Fibroblast of skin of right biceps (primary cell): ENCODE measurements at places on chromosomes 2 and 18.

DNA sequence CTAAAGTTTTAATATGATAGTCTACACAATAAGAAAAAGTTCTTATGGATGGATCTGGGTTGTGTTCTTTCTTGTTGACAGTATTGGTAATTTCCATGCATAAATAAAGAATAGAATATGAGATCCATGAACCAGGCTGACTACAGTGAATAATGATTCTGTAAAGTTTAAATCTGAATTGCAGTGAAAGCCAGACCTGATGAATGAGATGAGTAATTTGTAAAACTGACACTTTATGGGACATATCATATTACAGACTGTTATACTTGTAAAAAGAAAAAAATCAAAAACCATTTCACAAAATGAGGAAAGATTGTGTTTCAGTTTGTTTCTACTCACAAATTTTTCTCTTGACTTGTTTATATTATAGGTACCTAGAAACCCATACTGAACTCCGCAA is 164.9 kb upstream of the SCN7A start:
- DNase-seq, result no peak

- DNase-seq, result no peak
These were observed 243.8 kb downstream of the XIRP2 start for GRCh38 chr2:167132066-167132465.

DNA sequence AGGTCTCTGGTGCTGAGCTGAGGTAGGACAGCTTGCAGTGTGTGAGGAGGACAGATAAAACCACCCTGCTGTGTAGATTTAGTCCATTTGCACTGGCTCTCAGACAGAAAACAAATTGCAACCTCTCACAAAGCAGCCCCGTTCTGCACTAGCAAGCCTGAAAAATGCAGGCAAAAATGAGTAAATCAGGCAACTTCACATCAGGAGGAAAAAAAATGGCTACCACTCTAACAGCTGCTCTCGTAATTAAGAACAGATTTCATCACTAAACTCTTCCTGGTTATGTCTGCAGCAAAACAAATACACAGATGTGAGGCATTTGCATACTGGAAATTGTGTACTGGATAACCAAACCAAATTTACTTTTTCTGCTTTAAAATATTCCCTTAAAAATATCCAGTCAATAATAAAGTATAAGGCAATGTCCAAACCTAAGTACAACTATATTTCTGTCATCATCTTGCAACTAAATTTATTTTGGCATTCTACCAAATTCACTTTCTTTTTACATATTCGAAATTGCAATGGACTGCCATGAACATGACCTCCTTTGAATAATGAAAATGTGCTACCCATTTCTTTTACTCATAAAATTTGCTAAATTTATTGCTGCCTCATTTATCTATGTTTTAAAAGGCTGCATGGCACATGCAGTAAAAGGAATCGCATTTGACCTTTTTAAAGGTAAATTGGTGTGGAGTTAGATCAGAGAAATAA is 157.4 kb downstream of the AFF3 start:
- DNase-seq, result peak; percentile 72

- DNase-seq, result no peak
These were observed 225.1 kb downstream of the SH3RF3 start for GRCh38 chr2:109353806-109354745.

GRCh38 chr18:35155398-35156117 is 85.3 kb upstream of the ZNF397 start:
- DNase-seq, result no peak

DNA sequence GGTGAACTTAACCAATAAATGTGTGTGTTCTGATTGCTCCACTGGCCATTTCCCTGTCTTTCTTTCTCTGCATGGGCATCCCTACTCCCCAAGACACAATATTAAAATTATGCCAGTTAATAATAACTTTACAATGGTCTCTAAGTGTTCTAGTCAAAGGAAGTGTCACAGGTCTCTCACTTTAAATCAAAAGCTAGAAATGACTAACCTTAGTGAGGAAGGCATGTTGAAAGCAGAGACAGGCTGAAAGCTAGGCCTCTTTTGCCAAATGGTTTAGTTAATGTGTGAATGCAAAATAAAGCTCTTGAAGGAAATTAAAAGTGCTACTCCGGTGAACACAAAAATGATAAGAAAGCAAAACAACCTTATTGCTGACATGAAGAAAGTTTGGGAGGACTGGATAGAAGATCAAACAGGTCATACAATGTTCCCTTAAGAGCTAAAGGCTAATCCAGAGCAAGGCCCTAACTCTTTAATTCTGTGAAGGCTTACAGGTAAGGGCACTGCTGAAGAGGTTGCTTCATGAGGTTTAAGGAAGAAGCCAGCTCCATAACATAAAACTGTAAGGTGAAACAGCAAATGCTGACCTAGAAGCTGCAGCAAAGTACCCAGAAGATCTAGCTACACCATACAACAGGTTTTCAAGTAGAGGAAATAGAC is 44.0 kb upstream of the ARHGAP15 start:
- DNase-seq, result no peak

GRCh38 chr18:42064109-42064508 is 109.1 kb downstream of the PIK3C3 start:
- peak; percentile 26 for DNase-seq

DNA sequence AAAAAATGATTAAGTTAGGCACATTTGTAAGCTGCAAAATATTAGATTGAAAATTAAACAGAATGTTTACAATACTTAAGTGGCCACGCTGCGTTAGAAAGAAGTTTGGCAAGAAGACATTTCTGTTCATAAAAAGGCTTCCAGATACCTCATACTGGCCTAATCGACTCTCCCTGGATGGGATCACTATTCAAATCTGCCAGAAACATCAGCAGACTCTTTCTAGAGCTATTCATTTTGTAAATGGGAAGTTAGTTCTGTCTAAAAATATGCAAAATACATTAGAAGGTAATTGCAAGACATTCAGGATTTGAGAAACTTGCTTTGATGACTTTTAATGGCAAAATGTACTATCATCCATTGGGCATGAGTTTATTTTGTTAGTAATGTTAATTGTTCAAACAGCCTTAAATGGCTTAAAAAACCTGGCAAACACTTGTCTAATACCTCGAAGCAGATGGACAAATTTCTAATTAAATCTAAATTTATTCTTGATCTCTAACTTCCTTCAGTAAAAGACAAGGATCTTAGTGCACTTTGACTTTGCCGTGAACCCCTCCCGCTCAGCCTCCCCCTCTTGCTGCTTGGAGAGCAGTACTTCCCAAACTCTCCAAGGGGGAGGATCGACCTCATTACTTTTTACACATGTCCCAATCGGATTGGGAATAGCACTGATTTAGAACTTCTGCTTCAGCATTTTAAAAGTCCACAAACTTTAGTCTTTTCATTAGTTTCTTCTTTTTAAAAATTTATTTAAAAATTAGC is 103.5 kb downstream of the SMIM21 start:
- DNase-seq, result no peak

GRCh38 chr18:24060644-24061043 is 46.1 kb downstream of the TTC39C start:
- DNase-seq, result no peak

- DNase-seq, result no peak
These were observed 102.4 kb downstream of the CABLES1 start for GRCh38 chr18:23237524-23238151.

- DNase-seq, result no peak
These were observed 10.4 kb downstream of the HS6ST1 start for GRCh38 chr2:128308284-128308731.

DNA sequence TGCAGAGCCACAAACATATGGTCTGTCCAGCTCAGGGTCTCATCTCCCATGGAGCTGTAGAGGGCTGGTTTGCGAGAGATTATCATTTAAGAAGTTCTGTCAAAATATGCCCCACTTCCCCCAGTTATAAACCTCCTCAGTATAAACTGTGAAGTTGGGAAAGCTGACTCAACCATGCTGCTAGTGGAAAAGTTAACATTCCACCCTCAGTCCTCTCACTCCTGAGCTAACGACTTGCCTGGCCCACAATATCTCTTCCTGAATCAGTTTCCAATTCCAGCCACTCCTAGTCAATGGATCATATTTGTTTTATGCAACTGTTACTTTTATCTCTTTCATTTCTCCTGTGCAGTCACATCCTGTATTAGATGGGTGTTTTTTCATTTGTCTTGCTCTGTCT is 326.2 kb downstream of the SETBP1 start:
- peak; percentile 60 for DNase-seq

- DNase-seq, result no peak
These were observed 558.1 kb upstream of the ZNF804A start for GRCh38 chr2:184040230-184040629.

DNA sequence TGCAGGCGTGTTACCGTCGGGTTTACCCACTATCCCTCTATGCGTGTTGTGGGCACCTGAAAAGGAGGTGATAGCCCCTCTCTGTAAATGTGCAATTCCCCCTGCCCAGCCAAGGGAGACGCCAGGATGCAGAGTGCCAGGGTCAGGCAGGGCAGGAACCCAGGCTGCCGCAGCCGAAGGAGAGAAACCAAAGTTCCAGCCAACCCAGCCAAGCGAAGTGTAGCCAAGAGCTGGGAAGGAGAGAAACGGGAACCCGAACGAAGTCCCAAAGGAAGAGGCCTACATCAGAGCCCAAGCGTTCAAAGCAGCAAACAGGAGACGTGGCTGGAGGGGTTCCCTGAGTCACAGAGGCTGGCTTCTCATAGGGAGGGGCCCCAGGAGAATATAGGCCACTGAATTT is 24.2 kb upstream of the SPR start:
- no peak for DNase-seq

DNA sequence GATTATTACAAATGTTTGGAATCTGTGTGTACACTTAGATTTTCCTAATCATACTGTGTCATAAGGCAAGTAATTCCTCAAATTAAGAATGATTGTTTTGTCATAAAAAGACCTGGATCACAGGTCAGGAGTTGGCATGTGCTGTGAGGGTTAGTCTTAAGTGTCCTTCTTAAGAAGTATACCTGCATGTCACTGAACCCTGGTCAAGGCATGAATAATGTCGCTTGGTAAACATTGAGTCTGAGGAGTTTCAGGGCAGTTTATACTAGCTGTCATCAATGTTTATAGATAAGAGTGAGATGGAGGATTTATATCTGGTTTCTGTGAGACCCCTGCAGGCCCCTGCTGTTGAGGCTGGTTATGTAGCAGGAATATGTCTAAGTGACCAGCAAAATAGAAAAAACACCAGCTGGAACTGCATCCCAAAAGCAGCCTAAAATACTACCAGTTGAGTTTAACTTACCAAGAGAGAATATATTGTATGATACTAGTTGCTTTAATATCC is 112.0 kb upstream of the NOSTRIN start:
- DNase-seq, result no peak

- DNase-seq, result peak; percentile 48
These were observed 5.1 kb downstream of the DGUOK start for GRCh38 chr2:73931531-73932500.

DNA sequence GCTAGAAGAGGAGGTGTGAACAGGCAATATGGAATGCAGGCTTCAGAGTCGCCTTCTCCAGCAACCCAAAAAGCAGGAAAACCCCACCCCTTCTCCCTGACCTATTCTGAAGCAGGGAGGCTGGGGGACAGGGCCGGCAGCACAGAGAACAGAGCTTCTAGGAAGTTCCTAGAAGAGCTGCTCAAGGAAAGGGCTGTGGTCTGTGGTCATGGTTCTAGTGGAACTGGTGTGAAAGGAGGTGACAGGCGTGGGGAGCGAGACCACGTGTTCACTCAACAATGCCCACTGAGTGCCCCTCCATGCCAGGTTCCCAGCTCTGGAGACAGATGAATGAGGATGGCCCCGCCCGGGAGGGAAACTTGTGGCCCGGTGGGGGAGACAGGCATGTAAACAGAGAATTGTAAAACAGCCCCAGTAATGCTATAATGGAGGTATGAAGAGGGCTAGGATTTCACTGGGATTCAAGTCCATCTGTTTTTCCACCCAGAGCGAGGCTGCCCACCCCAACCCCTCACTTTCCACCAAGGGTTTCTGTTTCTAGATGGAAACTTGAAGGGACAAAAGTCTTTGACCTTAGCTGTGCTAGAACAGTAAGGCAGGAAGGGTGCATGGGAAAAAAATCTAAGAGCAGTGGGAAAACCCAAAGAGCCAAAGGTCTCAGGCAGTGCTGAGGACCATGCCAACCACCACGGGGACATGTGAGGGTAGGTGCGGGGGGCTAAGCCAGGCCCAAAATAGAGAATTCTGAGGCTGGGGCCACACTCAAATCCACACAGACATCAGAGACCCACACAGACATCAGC is 71.8 kb downstream of the TNS1 start:
- DNase-seq, result peak; percentile 69

- no peak for DNase-seq
These were observed 55.2 kb upstream of the PAX3 start for GRCh38 chr2:222353993-222354392.

GRCh38 chr2:44979581-44979980 is 29.7 kb downstream of the SIX2 start:
- no peak for DNase-seq

DNA sequence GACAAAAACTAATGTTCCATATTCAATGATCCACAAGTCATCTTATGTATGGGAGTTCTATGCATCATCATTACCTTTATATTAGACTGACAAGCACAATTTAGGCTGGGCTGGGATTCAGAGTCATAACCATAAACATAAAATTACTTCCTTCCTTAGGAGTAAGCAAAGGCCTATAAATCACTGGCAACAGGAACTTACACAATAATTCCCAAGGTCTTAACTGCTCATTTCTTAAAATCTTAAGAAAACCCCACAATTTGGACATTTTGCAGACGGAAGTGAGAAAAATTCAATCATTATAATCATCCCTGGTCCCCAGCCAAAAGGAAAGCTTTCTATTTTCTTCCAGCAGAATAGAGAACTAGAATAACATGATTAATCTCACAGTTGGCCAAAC is 232.3 kb downstream of the DYM start:
- no peak for DNase-seq

GRCh38 chr18:23690505-23691068 is 1.3 kb downstream of the LAMA3 start:
- no peak for DNase-seq

DNA sequence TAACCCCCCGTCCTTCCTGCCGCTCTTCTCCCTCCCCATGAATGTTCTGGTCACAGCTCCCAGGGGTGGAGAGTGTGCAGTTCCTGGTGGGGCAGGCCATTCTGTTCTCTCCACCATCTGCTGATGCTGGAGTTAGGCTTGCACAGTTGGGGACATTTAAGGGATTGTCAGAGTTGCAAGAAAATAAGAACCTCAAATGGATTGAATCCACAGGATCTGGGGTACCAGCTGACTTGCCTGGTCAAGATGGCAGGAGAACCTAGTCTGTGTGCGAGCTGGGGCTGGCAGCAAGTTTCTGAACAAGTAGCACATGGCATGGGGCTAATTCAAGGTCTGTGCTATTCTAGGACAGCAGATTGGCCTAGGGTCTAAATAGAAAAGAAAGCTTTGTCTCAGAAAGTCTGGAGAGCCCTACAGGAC is 60.8 kb upstream of the TXNDC2 start:
- DNase-seq, result no peak

DNA sequence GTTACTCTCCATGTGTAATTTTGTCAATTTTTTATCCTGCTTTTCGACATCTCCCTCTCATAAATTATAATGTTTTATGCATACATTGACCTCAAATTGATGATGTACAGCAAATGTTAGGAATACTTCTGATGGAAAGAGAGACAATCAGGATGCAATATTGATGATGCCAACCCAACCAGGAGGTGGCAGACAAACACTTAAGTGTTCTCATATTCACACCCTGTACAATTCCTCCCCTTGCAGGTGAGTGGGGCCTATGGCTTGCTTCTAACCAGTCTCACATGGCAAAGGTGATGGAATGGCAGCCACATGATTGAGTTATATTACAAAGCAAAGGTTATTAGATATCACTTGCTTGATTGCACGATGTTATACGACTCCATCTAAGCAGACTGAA is 594.3 kb upstream of the REG3G start:
- no peak for DNase-seq

- DNase-seq, result no peak
These were observed 27.6 kb upstream of the UBE2F start for GRCh38 chr2:237939251-237939650.
